ENCODE measurements at places on chromosomes 12 and 14.

DNA sequence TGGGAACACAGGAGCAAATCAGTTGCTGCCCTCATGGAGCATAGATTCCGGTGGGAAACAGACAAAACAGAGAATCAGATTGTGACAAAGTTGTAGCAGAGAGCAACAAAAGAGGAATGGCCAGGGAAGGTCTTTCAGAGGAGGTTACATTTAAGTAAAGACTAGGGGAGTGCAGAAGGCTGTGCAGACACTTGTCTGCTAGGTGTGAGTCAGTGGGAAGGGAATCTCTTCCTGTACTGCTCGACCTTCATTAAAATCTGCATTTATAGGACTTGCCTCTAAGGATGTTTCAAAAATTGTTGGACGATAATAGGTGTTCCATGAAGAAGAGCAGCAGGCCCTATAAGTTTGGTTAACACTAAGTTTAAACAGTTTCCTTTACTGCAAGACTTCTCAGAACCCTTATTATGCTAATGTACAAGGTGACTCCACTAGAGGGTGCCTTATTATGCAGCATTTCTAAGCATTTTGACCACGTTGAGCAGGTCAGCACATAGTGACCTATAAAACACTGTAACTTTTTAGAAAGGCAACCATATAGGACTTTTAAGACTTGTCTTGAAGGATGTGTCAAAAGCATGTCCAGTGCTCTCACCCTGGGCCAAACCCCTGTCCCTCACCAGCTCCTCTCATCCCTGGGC lies 91.8 kb upstream of the RIC8B start:
- no peak for DNase-seq

- no peak for DNase-seq
Observed at GRCh38 chr14:64843548-64843947, 36.2 kb downstream of the SPTB start.

DNA sequence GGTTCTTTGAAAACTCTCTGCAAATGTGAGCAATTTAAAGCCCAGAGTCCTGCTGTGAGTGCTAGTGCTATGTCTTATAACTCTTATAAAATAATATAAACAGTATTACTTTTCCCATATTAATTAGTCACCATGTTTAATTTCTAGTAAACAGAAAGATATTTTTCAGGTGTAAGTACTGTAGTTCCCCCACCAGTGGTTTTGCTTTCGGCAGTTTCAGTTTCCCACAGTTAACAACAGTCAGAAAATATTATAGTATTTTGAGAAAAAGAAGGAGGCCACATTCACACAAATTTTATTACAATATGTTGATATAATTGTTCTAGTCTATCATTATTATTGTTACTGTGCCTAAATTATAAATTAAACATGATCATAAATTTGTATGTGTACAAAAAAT lies 800.5 kb downstream of the LRFN5 start:
- DNase-seq: no peak

DNA sequence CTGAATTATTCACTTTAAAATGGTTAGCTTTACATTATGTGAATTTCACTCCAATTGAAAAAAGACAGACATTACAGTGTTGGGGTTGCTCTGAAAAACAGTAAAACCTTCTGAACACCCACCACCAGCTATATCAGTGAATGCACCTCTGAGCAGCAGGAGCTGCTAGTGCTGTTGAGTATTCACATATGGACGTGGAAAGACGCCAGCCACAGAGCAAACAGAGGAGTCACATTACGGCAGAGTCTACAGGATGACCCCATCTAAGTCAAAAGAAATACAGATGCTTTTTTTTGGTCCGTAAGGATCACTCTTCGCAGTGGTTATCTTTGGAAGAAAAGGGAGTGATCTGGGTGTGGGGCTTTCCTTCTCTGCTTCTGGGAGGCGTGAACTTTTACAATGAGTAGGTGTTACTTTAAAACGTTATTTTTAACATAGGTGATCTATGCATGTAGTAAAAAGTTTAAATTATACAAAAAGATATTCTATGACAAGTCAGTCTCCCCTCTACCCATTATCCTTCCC lies 4.5 kb downstream of the HVCN1 start:
- no peak for DNase-seq

DNA sequence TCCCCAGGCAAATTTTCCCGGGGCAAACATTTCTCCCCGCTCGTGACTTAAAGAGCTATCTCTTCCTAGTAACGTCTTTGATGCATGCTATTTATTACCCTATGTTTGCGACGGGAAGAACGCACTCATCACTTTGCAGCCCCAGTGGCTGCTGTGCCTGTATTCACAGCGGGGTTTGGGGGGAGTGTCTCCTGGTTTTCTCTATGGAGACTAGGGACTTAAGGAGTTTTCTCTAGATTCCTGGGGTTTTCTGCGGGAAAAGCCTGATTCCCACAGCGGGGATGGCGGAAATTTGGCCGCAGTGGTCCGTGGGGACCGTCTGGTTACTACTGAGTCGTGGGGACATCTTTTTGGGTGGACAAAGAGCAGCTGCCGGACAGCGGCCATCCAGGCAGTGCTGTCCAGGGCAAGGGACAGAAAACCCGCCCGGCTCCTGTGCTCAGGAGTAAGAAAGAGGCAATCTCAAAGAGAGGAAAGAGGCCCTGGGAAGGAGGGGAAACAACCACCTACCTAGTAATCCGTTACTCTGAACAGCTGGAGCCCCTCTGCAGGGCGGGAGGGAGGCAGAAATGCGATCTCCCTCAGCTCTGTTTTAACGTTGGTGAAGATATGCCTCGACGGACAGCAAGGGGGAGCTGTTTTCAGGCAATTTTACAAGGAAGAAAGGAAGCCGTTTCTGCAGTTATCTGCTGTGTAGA lies 771 bp upstream of the AVPR1A start:
- peak; percentile 58 for DNase-seq

DNA sequence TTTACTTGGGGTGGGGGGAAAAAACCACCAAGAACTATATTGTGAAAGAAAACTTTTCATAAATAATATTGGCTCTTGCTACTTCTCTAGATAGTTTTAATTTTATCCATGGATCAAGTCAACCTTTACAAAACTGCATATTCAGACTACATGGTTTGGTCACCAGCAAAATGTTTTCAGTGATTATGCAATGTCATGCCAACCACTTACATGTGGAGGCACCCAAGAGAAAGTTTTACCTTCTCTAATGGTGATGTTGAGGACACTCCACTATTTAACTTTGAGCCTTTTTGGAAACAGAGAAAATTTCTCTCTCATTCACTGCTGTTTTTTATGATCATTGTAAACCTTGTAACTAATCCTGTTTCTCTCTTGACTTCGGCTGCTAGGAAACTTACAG lies 21.6 kb downstream of the PLCZ1 start:
- DNase-seq: no peak

GRCh38 chr14:104957146-104958113 lies 20.7 kb downstream of the AHNAK2 start:
- no peak for DNase-seq

DNA sequence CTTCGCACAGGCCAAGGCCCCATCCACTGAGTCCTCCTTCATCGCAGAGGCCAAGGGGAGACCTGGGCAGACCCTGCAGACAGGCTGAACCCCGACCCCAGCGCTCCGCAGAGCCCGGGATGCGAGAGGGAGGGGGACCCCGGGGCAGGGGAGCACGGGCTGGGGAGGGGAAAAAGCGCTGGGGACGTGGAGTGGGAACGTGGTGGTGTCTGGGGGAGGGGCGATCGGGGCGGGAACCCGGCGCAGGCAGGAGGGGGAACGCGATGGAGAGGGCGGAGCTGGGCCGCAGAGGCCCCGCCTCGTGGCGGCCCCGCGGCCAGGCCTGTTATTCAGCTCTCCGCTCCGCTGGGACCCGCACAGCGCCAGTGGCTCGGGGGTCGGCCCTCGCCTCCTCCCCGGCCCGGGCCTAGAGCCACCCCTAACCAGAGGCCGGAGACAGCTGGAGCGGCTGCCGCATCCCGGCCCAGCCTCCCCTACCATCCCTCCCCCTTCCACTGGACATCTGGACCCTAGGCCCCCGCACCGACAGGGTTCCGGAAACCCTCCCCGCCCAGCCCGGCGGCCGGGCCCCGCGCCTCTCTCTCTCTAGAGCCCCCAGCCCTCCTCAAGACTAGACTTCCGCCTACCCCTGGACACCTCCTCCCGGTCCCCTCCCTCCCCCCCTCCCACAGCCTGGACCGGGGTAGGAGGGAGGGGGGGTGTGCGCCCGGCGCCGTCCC lies at the start of gene ARHGEF25:
ARHGEF25 (plus strand) TSS at position 328 of the 719 bp plus-strand sequence. CDS start 460 bp downstream, outside the sequence.
- DNase-seq: peak; percentile 41
